NCI-H1694 treated with DMSO at 0.1 percent for 48 hours (cell line): ENCODE measurements at places on chromosomes 6 and 20.
A peak's percentile ranks its signal among the peaks of the same experiment; 100 is the strongest.

- no peak for DNase-seq
Measured at GRCh38 chr20:5077761-5078387, 41.9 kb downstream of the PCNA start.

DNA sequence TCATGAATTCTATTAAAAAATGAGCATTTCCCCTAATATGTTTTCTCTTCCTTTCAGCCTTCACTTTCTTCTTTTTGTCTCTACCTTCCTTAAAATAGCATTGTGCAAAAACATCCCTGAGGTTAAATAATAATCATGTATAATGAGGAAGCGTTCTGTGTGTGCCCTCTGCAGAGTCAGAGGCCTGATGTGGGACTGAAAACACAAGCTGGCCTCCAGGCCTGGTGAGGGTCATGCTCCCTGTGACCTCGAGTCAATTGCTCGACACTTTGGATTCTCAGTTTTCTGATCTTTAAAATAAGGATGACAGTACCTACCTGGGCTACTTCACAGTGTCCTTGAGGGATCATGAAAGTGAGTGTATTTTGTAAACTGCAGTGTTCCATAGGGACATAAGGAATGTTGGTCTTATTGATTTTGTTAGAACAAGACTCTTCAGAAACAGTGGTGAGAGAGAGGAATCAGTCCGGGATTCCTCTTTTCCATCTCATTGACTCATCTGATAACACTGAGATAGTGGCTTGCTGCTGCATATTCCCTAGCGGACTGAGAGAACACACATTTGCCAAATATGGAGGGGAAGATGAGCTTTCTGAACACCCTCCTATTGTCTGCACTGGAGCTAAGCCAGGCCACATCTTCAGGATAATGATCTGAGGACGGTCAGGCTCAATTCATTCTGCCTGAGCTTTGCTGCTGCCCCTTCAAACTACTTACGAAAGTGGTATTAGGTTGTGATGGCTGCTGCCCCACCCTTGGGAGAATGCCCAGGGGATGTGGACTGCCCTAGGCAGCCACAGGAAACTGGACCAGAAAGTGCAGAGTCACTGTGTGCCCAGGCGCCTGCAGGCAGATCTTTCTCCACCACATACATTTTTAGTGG lies 39.6 kb upstream of the PDE7B start:
- DNase-seq: no peak

DNA sequence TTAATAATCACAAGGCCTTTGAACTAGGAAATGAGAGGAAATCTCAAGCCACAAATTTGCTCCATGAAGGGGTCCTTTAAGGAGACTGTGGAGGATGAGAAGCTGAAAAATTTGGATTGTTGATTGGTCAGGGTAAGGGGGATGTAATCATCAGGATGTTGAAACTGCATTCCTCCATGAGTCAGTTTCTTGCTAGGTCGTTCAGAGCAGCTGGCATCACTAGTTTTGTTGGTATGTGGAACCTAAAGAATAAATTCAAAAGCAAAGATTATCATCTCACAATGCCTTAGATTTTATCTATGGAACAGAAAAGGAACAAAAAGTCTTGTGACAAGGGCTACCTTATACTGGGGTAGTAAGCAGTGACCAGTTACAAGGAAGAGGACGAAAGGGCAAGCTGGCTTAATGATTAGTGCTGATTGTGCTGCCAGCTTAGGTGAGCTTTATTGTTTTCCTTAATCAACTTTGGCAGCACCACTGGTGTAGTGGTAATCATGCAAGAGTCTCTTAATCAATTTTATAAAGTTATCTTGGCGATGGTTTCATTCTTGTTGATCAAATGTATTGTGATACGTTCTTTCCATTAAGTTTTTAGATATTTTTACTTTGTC lies 36.6 kb downstream of the CRISP2 start:
- DNase-seq: no peak

GRCh38 chr6:167974640-167975344 lies 22.7 kb upstream of the KIF25 start:
- DNase-seq: no peak

- no peak for DNase-seq
Measured at GRCh38 chr6:89782222-89782621, 37.4 kb downstream of the MDN1 start.

GRCh38 chr6:142045380-142046278 lies 87.1 kb upstream of the GJE1 start:
- peak; percentile 14 for DNase-seq

- no peak for DNase-seq
Measured at GRCh38 chr6:36169023-36170007, 27.2 kb upstream of the BRPF3 start.

DNA sequence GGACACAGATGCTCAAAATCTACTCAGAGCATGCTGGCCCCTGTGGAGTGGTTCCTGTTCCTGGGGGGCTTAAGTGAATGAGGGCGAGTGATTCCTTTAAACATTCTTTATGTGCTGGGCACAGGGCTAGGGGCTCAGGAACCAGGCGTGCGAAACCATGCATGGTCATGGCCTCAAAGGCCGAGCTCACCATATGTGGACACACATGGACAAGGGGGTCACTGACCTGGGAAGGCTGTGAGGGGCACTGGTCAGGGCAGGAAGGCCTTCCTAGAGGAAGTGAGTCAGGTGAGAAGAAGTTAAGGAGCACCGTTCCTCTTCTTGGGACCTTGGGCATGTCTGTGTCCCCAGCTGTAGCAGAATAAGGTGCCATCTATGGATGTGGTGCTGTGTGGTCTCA lies 74.6 kb upstream of the BHLHE23 start:
- no peak for DNase-seq

- no peak for DNase-seq
Measured at GRCh38 chr20:9597547-9597946, 83.2 kb downstream of the LAMP5 start.

DNA sequence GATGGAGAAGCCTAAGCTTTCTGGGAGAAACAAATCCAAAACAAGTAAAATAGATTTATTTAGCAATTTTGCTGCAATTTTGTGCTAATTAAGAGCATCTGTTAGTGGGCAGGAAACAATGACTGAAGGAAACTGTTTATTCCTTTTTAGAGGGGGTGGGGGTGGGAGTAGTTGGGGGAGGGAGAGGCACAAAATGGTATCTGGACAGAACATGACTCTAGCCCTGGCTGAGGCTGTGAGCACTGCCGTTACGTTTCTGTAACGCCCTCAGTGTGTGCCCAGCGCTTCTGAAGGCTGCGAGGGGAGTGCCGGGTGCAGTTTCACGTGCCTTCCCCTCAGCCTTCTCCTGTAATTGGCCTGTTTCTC lies 28.8 kb downstream of the METTL24 start:
- DNase-seq: peak; percentile 52

GRCh38 chr6:54595844-54596243 lies 250.7 kb upstream of the FAM83B start:
- no peak for DNase-seq

DNA sequence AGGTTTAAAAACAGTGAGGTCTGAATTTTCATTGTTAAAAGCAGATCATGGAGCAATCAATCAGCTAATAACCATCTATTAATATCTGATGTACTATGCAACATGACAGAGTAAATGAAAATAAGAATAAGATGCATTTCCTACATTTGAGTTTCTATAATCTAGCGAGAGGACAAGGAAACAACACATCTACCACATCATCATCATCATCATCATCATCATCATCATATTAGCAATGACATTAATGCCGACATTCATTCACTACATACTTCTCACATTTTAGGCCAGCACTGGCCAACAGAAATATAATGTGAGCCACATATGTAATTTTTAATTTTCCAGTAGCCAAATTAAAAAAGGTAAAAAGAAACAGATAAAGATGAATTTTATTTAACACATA lies 110.0 kb downstream of the GMDS start:
- no peak for DNase-seq

GRCh38 chr6:52650941-52651340 lies 20.0 kb upstream of the TMEM14A start:
- no peak for DNase-seq

DNA sequence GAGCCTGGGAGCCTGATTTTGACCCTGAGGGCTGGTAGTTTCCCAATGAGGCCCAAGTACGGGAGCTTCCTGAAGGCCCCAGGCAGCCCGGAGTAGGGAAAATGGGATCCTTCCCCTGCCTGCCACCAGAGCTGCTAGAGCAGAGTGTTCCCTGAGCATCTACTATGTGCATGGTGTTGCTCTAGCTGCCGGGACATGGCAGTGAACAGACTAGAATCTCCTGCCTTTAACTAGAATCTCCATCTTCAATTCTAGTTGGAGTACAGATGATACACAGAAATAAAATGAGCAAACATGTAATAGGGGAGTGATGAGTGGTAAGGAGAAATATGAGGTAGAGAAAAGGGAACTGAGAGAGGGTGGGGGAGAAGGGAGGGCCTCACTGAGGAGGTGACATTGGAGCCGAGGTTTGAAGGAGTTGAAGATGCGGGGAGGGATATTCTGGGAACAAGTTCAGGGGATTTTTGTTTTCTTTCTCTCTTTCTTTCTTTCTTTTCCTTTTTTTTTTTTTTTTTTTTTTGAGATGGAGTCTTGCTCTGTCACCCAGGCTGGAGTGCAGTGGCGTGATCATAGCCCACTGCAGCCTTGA lies 18.5 kb downstream of the VSTM2L start:
- DNase-seq: no peak

- no peak for DNase-seq
Measured at GRCh38 chr6:11605507-11605905, 68.0 kb downstream of the TMEM170B start.

GRCh38 chr6:56093776-56094175 lies 153.6 kb downstream of the COL21A1 start:
- DNase-seq: no peak

DNA sequence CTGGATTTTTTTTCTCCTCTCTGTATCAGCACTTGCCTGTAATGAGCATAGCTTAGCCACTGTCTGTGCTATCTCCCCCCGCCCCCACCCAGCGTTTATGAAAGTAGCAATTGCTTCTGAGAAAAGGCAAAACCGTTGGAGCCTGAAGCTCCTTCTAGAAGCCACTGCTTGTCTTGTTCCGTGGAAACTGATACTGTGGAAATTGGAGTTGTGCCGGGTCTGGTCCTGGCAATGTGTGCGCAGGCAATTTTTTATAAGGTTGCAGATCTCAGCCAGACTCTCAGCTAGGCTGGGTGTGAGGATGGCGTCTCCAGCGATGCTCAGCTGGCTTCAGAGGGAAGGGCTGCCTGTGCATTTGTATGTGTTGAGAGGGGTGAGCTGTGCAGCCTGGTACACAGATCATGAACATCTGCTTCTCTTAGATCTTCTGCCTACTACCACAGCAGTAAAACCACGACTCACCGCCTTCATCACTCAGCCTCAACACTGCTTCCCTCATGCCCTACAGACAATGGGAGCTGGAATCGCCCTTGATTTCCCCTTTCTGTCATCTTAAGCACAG lies 72.4 kb upstream of the GTSF1L start:
- DNase-seq: no peak

GRCh38 chr6:169831450-169832246 lies 80.2 kb downstream of the ERMARD start:
- DNase-seq: peak; percentile 28

GRCh38 chr6:38909015-38909730 lies 139.4 kb upstream of the GLP1R start:
- DNase-seq: no peak

- DNase-seq: no peak
Measured at GRCh38 chr20:52974179-52974594, 2.0 kb downstream of the TSHZ2 start.

- DNase-seq: no peak
Measured at GRCh38 chr6:54286141-54286540, 22.1 kb upstream of the TINAG start.

- no peak for DNase-seq
Measured at GRCh38 chr6:131784561-131784960, 23.3 kb upstream of the ENPP1 start.

DNA sequence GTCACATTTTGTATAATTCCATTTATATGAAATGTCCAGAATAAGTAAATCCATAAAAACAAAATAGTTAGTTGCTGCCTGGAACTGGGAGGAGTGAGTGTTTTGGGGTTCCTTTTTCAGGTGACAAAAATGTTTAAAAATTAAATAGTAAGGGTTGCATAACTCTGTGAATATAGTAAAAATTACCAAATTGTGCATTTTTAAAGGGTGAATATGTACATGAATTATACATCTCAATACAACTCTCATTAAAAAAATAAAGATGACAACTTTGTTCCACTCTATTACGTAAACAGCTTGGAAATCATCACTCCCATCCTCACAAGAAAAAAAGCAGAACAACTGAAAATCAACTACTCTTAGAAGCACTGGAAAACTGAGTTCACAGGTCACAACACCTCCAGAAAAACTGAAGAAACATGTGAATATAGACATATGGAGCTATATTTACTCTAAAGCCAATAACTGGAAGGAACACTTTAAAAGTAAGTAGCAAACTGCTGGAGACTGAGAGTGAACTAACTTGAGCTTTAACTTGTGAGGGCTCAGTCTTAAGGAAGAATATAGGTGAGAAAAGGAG lies 40.0 kb downstream of the RANBP9 start:
- no peak for DNase-seq

GRCh38 chr6:121823437-121823851 lies 388.0 kb downstream of the GJA1 start:
- DNase-seq: no peak

- DNase-seq: no peak
Measured at GRCh38 chr6:170459451-170459850, 93.7 kb downstream of the PSMB1 start.

DNA sequence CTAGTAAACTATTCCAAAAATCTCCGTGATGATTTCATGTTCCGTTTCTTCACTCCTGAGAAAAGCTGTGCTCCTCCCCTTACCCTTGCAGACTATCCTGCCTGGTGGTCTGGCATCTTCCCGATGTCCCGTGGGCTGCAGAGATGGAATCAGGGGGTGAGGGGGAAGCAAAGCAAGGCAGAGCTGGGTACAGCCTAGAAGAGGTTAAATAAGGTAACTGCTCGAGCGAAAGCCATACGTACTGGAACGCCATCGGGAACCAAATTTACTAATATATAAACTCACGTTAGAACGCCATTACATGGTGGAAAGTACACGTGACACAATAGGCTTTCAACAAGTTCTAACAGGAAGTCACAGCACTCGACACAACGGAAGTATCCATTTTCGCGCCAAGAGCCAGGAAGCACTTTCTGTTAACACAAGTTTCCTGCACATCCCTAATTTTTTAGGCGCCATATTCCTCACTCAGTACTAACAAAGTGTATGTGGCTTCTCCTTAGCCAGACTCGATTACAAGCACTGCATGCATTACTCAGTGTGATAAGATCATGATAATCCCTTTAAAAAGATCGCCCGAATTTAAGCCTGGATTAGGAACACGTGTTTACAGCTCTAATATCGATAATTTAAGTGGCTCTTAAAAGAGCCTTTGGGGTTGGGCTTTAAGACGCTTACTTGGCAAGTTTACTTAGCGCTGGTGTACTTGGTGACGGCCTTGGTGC lies 101.6 kb upstream of the PRSS16 start:
- peak; percentile 32 for DNase-seq

GRCh38 chr6:52317841-52318581 lies 33.5 kb upstream of the MCM3 start:
- DNase-seq: no peak

GRCh38 chr6:169792306-169793015 lies 41.0 kb downstream of the ERMARD start:
- DNase-seq: no peak
